ENCODE measurements at places on chromosomes 5 and 9. TPM values are rescaled to one million over a fixed set of nuclear protein-coding genes. Genes with fewer than 3 reads are reported as not detected.

The PCDHA10 gene
- 0.21 TPM for total RNA-seq

The JAK2 gene
- total RNA-seq, result 25.2 TPM

The SPINK13 gene
- not detected for total RNA-seq

The WDR70 gene
- 48.6 TPM for total RNA-seq

The ALDH1A1 gene
- 62.8 TPM for total RNA-seq

The DOCK2 gene
- 11.5 TPM for total RNA-seq

The MYOT gene
- 254 TPM for total RNA-seq

The STX17 gene
- 42.3 TPM for total RNA-seq

The QRFP gene
- not detected for total RNA-seq

The ROR2 gene
- total RNA-seq, result 14.0 TPM

The LEAP2 gene
- total RNA-seq, result 2.3 TPM

The LHX3 gene
- not detected for total RNA-seq

The PCA3 gene
- total RNA-seq, result 0.62 TPM

The MEF2C gene
- total RNA-seq, result 535 TPM

The INSL6 gene
- not detected for total RNA-seq

The PWWP2A gene
- 25.6 TPM for total RNA-seq

The ESM1 gene
- total RNA-seq, result 5.0 TPM

The ZBTB26 gene
- total RNA-seq, result 8.4 TPM

The LECT2 gene
- total RNA-seq, result not detected

The TAF1L gene
- total RNA-seq, result 0.21 TPM

The TEK gene
- 28.7 TPM for total RNA-seq

The FOXD4L4 gene
- total RNA-seq, result not detected

The FOXD4 gene
- total RNA-seq, result not detected

The CCL27 gene
- not detected for total RNA-seq

The PCDH1 gene
- total RNA-seq, result 24.0 TPM

All from tongue (tissue), 3 donors.